ENCODE measurements at places on chromosomes 1 and 21.

DNA sequence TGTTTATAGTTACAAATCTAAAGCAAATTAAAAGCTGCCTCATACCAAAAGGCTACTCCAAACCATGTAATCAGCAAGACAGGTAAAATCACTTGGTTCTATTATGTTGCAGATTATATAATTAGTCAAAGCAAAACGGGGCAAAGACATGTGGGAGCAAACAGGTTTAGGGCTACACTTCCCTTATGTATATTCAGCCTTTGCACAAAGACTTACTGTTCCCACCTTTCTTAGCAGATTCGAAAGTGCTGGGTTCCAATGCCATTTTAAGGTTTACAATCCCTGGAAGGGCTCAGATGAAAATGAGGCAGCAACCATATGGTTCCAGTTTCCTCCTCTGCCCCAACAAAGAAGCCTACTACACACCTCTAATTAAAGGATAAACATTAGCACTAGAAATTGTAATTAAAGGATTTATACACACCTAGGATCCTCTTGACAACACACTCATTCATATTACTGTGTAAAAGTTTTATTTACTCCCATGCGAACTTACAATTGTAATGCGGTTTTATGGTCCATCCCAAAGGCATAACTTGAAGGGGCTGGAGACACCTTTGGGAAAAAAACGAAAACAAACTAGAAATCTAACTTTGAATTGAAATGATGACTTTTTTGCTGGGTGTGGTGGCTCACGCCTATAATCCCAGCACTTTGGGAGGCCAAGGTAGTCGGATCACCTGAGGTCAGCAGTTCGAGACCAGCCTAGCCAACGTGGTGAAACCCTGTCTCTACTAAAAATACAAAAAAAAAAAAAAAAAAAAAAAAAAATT, 117.3 kb upstream of the PKN2 start:
- no peak for DNase-seq

- DNase-seq: no peak
These were observed 16.4 kb downstream of the ARHGEF2 start for GRCh38 chr1:155961937-155962336.

DNA sequence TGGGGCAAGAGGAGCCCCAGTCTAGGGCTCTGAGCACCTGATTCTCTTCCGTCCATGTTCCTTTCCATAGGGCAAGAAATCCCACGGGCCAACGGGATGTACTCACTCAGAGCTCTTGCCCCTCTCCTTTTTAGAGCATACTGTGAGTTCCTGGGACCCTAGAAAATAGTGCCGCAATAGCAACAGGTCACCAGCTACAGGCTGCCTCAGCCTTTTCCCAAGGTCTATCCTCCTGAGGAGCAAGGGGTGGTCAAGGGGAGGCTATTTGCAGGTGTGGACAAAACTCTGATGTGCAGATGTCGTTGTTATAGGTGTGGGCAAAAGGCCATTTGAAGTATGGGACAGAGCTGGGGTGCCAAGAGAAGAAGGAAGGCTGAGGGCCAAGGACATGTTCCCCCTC, 1.6 kb upstream of the QSOX1 start:
- no peak for DNase-seq

GRCh38 chr1:65250826-65251225, 58.5 kb upstream of the DNAJC6 start:
- no peak for DNase-seq

DNA sequence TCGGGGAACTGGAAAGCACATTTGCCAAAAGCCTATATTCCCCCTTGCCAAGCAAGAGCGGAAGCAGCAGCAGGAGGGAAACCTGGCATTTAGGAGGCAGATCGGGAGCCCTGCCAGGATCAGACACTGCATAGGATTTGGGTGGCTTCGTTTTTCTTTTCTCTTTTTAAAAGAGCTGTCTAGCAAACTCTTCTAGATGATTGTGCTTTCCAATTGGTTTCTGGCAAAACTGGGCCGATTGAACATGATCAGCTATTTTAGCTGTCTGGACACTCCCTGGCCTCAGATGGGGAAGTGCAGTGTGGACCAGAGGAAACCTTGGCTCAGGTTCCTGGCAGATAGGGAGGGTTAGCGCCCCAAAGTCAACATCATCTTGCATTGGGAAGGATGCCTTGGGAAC, 414.0 kb upstream of the KAZN start:
- no peak for DNase-seq

- no peak for DNase-seq
These were observed 465 bp upstream of the HSPB7 start for GRCh38 chr1:16018308-16018707.

- DNase-seq: no peak
These were observed 43.5 kb upstream of the NEK7 start for GRCh38 chr1:198113342-198113750.

- DNase-seq: no peak
These were observed 11.9 kb downstream of the PHTF1 start for GRCh38 chr1:113747376-113747775.

DNA sequence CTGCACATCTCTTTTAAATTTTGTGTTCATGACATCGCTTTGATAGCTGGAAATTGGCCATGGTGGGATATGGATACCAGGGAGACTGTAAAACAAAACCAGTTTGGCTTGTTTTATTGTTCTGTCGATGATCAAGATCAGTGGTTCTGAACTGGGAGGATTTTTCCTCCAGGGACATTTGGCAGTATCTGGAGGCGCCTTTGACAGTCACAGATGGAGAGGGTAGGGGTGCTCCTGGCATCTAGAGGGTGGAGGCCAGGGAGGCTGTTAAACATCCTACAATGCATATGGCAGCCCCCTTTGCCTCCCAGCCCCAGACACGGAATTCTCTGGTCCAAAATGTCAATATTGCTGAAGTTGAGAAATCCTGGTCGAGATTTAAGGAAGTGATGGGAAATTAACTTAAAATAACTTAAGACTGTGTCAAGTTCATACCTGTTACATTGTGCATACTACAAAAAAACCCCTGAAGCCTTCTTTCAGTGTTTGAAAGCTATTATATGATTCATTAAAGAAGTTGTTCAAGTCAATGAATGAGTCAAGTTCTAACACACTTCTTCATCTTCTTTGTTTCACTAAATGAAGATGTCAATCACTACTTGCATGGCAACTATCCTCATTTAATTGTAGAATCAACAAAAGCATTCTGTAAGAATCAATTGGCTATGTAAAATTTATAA, 150.9 kb downstream of the KCNJ6 start:
- no peak for DNase-seq

- no peak for DNase-seq
These were observed 72.1 kb downstream of the SH3BGR start for GRCh38 chr21:39523915-39524314.

DNA sequence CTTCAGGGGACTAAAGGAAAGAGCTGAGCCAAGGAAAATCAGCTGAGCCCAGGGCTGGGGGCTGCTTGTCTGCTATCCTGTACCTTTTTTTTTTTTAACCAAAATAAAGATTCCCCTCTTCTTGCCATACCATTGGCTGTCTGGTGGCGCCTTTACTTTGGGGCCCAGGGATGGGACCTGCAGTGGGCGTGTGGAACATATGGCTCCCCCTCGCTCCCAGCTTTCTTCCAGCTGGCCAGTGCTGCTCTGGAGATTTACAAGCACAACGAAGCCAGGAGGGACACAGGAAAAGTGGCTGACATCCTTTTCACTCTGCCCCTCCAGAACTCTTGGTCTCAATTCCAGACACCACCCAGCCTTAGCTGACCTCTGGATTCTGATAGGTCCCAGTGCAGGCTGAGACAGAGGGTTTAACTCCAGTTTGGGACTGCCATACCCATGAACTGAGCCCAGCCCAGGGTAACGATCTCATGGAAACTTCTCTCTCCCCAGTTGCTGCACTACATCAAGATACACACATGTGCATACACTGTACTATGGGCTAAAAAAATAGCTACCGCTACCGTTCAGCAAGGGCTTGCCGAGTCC, 5.4 kb upstream of the SFN start:
- peak; percentile 87 for DNase-seq

- DNase-seq: no peak
These were observed 61.8 kb downstream of the RUNX3 start for GRCh38 chr1:24868016-24868875.

DNA sequence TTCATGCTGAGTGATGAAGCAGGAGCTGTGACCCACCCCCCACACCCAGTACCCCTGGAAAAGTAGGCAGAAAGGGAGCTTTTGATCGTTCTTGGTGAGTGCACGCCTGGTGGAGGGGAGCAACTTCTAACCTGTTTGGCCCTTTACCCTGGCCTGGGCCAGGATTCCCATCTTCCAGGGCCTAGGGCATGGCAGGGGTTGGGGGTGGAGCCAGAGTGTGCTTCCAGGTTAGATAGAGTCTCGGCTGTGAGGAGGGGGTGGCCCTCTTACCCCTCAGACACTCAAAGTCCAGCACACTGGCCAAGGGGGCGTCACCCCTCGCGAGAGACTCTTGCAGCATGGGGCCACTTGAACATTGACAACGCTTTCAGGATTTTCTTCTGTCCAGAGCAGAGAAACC, 236.6 kb downstream of the GRIK3 start:
- DNase-seq: no peak

DNA sequence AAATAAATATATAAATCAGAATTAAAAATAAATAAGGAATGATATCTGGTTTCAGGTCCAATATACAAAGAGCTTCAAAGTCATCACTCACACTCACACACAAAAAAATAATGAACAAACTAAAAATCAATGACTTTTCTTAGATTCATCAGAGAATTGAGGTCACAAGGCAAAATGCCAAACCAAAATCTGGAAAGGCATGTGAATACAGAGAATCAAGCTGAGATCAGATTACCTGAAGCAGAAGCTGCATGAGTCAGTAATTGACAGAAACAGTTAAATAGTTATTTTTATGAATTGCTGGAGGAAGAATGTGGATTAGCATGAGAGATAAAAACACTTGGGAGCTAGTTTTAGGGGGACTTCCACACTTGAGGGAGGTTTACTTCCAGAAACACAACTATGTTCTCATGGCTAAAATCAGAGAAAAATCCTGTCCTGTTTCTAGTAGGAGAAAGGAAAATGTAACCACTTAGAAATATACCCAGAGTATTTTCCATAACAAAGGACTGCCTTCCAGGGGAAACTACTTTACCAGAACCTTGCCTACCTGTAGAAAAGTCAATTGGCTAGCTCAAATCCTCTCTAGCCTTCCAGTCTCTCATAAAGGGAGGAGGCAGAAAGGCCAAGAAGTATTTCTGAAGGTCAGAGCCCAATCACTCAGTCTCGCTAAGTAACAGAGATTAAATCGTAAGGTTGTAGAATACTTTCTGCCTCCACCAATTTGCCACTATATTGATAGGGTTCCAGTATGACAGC, 536.6 kb upstream of the NR5A2 start:
- peak; percentile 16 for DNase-seq

DNA sequence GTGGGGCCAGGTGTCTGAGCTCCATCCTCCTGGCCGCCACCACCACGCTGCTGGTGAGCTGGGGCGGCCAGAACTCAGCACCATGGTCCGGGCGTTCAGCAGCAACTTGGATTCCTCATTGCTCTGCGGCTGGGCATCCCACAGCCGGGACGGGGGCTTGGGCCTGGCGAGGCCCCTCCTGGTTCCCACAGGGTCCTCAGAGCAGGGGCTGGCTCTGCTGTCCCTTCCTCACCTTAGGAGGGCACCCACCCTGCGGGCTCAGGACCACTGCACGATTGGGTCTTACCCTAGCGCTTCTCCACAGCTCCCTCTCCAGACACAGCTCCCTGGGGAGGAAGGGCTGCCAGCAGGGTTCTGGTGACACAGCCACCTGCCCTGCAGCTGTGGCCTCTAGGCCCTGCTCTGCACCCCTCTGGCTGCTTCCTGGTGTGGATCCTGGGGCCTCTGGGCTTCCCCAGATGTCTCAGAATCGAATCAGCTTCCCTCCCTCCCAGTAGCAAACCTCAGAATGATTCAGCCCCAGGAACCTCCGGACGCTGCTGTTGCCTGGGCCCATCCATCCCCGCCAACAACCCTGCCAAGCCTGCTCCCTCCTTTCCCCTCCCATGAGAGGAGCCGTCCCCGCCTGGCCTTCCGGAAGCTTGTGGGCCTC, 25.0 kb downstream of the CRYAA start:
- peak; percentile 52 for DNase-seq

GRCh38 chr1:110196917-110197765, 13.0 kb upstream of the KCNC4 start:
- DNase-seq: peak; percentile 85

DNA sequence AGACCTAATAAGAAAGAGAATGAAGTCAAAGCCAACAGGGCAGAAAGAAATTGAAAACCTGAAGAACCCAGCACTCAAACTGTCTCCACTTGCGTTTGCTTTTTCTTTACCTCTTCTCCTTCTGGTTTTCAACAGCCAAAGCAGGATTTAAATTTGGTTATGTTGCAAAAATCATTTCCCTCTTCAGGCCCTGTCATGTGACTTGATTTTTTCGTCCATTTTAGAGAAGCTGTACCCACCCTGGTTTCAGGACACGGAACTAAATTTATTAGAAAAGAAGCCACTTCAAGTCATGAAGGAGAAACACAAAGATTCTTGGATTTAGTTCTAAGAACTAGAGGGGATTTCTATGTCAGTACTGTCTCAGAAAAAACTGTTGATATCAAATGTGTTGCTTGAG, 1.0 kb upstream of the SYNJ1 start:
- no peak for DNase-seq

DNA sequence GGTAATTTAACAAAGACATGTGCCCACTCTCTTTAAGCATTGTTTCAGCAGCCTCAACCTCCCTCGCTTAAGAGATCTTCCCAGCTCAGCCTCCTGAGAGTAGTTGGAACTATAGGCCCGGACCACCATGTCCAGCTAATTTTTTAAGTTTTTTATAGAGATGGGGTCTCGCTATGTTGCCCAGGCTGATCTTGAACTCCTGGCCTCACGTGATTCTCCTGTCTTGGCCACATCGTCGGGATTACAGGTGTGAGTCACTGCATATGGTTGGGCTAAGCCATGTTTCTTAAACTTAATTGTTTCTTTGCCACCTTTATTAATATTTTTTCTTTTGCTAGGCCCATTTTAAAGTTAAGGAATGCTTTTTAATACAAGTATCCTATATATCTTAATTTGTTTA, 18.6 kb upstream of the AGPAT3 start:
- no peak for DNase-seq

All from NCI-H2171 treated with DMSO at 0.1 percent for 48 hours (cell line).